GM19239 (cell line): ENCODE measurements at places on chromosomes 3 and 15.

- no peak for DNase-seq
These were observed 55.2 kb downstream of the PRTG start for GRCh38 chr15:55687792-55688191.

- DNase-seq = no peak
These were observed 6.8 kb downstream of the STOML1 start for GRCh38 chr15:73985101-73985873.

- no peak for DNase-seq
These were observed 216.4 kb downstream of the TCF12 start for GRCh38 chr15:57134851-57135250.

- DNase-seq = no peak
These were observed 10.2 kb downstream of the RASL12 start for GRCh38 chr15:65057549-65057940.

DNA sequence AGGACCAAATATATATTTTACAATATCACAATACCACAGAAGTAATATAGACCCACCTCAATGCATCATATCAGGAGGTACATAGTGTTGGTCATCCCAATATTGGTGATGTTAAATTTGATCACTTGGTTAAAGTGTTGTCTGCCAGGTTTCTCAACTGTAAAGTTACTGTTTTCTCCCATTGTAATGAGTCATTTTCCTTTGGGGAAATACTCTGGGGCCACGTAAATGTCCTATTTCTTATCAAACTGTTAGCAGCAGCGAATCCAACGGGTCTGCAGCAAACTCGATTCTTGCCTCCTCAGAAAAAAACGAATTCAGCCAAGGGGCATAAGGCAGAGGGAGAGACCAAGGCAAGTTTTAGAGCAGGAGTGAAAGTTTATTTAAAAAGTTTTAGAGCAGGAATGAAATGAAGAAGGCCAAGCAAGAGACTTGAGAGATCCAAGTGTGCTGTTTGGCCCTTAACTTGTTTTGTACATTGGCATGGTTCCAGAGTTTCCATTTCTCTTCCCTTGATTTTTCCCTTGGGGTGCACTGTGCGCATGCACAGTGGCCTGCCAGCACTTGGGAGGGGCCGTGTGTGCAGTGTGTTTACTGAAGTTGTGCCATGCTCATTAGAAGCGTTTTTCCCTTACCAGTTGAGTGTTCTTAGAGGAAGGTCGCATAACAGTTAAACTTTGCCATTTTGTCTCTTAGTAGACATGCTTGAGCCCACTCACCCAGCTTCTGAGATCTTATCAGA, 512.5 kb downstream of the AGBL1 start:
- no peak for DNase-seq

GRCh38 chr15:78879517-78880241, 7.0 kb downstream of the MORF4L1 start:
- DNase-seq = no peak

- DNase-seq = peak; percentile 87
These were observed 7.1 kb downstream of the CPN2 start for GRCh38 chr3:194344012-194344411.
